ENCODE measurements at places on chromosomes 3 and 15. TPM values are rescaled to one million over a fixed set of nuclear protein-coding genes. Genes with fewer than 3 reads are reported as not detected.

DNA sequence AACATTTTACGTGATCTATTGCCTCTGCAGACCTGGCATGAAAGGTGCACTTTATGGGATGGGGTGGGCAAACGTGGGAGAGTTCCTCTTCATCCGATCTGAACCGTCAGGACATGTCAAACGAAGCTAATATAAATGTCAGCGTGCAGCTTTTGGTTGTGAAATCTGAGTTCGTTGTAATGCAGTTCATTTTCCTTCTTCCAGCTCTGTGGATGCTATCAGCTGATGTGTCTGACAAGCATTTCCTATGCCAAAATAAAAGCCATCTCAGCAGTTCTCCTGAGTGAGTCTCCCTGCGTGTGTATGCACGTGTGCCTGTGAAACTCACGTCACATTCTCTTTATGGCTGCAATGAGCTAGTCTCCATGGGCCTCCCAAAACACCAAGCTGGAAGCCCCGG is 512.3 kb downstream of the MCTP2 start:
- no peak for DNase-seq

- no peak for DNase-seq
Measured at GRCh38 chr15:33030315-33030714, 164.2 kb downstream of the FMN1 start.

DNA sequence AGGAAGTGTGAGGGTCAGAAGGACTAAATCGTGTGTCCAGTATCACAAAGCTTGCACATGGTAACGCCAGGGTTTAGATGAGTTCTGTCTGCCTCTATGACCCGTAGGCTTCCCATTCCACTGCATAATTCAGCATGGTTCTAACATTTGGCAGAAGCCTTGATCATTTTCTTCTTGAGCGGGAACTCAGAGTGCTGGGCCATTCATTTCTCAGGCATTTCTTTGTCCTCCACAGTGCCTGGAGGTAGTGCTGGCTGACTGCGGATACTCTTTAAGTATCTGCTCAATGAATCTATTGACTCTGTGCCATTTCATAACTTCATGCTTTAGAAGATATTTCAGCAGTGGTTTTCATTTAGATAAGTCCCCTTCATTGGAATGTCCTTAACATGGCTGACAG is 370.2 kb downstream of the EPHB1 start:
- DNase-seq, result no peak

- no peak for DNase-seq
Measured at GRCh38 chr3:45887759-45888511, 1.6 kb downstream of the CCR9 start.

GRCh38 chr3:17982211-17982880 is 239.9 kb upstream of the TBC1D5 start:
- DNase-seq, result no peak

DBR1 gene
- 5.5 TPM for polyA plus RNA-seq

DLL4 gene
- polyA plus RNA-seq, result 8.7 TPM

TNIK gene
- polyA plus RNA-seq, result 9.3 TPM
